Glomerular endothelial cell (primary cell): ENCODE measurements at places on chromosomes 3 and 15. TPM values are rescaled to one million over a fixed set of nuclear protein-coding genes. Genes with fewer than 3 reads are reported as not detected.

- DNase-seq = no peak
Measured at GRCh38 chr3:20924646-20925385, 738.8 kb upstream of the SGO1 start.

DNA sequence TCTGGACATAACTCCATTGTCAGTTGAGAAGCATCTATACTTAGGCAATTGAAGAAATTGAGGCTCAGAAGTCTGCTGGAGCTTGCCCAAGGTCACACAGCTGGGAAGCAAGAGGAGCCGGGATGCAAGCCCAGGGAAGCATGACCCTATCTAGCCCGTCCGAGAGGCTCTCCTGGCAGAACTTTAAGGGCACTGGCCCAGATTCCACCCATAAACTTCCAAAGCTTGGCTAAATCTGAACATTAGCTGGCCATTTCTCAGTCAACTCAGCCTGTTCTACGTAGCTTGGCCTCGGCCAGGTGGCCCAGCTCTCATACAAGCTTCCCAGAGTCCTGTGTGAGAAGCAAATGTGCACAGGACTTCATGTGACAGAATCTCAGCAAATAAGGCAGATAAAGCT is 75.8 kb downstream of the LRIG1 start:
- DNase-seq = no peak

GRCh38 chr3:164478323-164478722 is 600.0 kb downstream of the SI start:
- DNase-seq = no peak

DNA sequence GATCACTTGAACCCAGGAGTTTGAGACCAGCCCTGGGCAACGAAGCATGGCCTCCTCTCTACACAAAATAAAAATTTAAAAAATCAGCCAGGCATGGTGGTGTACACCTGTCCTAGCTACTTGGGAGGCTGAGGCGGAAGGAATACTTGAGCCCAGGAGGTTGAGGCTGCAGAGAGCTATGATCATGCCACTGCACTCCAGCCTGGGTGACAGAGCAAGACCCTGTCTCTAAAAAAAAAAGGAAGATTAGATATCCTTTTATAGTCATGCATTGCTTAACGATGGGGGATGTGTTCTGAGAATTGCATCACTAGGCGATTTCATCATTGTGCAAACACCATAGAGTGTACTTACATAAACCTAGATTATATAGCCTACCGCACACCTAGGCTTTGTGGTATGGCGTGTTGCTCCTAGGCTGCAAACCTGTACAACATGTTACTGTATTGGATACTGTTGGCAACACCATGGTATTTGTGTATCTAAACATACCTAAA is 12.6 kb downstream of the ALAS1 start:
- DNase-seq = no peak

GRCh38 chr15:80613762-80614365 is 81.2 kb upstream of the ABHD17C start:
- no peak for DNase-seq

DNA sequence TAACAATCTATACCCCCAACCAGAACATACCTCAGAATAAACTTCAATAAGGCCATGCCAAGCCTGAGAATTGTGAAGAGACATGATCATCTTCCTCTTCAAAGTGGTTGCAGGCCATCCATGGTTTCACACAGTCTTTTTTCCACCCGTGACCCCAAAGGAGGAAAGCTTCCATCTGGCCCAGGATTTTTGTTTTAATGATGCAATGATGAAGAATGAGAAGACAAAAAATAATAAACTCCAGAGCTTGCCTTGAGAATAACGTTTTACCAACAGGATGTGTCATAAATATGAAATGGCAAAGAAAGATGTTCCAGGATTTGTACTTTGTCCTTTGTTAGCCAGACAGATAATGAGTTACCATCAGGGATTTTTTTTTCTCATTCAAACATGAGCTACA is 201.9 kb downstream of the WNT5A start:
- DNase-seq = no peak

DNA sequence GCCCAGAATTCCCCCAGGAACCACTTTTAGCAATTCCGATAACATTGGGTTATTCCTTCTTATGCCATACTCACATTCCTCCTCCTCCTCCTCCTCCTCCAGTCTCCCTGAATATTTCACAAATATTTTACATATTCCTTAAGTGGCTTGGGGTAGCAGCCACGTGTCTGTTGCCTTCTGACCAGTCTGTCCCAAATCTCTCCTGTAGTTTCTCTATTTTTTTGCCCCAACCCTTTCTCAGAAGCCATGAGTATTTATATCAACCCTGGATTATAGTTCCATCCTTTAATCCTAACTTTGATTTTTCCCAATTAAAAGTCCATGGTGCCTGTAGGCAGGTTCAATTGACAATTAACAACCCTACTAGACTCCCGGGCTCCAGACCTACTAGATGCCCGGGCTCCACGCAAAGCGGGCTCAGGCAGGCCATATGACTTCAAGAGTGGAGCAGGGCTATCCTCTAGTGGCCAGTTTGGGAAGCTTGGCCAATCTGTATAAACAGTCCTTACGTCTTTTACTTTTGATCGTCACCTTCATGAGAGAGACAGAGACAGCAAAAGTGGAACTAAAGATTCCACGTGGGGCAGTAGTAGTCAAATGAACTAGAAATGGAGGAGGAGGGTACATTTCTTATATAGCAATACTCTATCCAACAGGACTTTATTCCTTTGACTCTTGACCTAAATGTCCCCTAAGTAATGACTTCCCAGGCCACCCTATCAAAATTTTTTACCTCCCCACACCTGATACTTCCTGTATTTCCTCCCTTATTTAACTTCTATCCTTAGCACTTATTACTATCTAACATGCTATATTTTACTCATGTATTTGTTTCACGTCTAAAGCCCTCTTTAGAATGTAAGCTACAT is 69.7 kb downstream of the USF3 start:
- DNase-seq = peak; percentile 39

- no peak for DNase-seq
Measured at GRCh38 chr3:30638685-30639412, 32.4 kb downstream of the TGFBR2 start.

DNA sequence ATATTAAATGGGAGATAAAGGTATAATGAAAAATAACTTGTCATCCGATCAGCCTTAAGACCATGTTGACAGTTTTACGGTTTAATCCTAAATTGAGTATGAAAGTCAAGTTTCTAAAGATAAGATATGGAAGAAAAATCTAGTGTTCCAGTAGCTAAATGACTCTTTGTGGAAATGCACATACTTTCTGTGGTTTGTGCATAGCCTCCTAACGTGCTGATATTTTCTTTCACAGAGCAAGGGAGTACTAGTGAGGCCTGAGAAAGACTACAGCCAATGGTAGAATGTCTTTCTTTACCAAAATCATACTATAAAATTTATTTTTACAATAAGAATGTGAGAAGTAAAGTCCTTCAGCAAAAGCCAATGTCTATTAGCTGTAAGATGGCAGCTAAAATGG is 430.6 kb upstream of the RGMA start:
- no peak for DNase-seq

DNA sequence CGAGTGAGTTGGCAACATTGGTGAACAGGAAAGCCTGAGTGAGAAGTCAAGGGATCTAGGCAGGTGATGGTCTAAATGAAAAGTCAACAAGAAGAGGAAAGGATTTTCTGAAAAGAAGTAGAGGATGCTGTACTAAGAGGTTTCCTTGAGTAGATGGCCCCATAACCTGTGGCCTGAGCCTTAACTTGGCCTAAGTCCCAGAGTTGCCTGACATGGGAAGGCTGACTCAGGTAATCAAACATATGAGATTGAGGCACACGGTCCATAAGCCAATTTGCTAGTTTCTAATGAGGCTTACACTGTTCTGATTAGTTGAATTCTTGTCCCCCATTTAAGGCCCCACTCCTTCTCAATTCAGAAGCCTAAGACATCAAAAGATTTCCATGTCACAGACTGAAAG is 262.5 kb upstream of the LMCD1 start:
- no peak for DNase-seq

- no peak for DNase-seq
Measured at GRCh38 chr3:117104381-117104780, 394.8 kb downstream of the TUSC7 start.

GRCh38 chr3:175107231-175107630 is 248.1 kb downstream of the NAALADL2 start:
- DNase-seq = no peak

GRCh38 chr3:183254487-183255347 is 1.7 kb downstream of the B3GNT5 start:
- DNase-seq = no peak

DNA sequence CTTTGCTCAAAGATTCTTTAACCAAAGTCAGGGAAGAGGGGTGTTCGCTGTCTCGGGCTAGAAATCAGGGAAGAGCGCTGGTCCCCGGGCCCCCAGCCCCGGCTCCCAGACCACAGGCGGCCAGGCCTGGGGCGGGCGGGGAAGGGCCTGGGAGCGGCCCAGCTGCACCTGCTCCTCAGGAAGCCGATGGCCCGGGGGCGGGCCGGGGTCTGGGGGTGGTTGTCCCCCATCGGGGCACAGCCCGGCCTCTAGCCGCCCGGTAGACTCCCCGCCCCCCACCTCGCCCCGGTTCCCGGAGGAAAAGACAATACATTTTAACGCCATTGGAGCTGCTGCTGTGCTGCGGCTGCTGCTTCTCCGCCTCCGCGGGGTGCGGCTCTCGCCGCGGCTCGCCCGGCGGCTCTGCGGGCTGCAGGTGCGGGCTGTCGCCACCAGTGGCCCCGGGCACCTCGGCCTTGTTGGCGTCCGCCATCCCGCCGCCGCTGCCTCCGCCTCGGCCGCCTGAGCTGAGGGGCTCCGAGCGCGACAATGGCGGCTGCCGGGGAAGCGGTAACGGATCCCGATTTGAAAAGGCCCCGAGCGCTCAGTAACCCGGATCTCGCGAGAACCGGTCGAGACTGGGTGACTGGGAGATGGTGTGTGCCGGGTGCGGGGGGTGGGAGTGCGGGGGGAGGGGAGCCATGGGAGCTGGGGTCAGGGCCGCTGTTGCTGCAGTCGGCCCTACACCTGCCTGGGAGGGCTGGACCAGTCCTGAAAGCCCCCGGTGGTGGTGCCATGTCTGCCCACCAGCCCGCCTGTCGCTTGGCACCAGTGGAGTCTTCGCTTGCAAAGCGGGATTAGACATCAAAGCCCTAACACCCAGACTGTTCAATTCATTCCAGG is at the start of gene MYEF2:
Gene MYEF2, minus strand, starts transcription at position 530 of the 882 bp plus-strand sequence. Its CDS starts 58 bp downstream, at position 472.
- no peak for DNase-seq

CHRM5 gene
- not detected in 2 replicates for total RNA-seq

GMNC gene
- 0.06 TPM in 1 of 2 replicates, not detected in the other for total RNA-seq

PTH1R gene
- total RNA-seq = not detected in 2 replicates

LSAMP gene
- total RNA-seq = 2.1 and 12.9 TPM in 2 replicates

CFAP44 gene
- 3.2 and 5.2 TPM in 2 replicates for total RNA-seq

CCDC13 gene
- 0.47 and 1.5 TPM in 2 replicates for total RNA-seq
